ENCODE measurements at places on chromosomes 4 and X.

DNA sequence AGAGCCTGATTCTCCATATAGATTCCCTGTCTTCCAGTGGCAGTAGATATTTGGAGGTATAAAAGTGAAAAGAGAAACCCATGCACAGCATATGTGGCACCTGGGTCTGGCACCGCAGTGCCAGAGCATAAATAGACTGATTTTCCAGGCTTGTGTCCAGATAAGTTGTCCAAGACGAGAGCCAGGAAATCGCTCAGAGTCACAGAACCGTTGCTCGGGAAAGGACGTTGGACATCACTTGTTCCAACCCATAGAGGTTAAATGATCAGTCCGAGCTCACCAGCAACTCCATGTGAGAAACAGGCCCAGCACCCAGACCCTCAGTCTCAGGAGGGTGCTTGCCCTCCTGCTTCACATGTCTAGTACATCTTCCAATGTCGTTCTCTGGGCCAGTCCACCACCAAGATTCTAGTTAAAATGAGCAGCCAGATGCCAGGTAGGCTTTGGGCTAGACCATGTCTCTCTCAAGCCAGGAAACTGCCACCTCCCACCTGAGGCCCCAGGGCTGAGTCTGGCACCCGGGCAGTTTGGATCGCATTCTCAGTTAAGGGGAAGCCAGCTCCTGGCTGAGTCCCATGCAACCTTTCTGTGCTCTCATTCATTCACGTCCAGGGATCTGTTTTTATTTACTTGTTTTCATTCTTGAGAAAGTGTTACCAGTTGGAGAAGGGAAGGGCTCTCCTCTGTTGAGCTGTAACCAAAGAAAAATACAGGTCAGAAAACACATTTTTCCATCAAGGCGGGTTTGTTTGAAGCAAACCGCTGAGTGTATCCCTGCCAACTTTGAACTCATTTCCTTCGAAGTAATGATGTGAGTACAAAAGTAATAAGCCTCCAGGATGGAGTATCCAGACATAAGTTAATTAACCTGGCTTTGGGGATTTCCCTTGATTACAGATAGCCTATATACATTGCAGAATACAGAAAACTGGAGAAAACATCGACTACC, 91.7 kb downstream of the PHOX2B start:
- no peak for DNase-seq

DNA sequence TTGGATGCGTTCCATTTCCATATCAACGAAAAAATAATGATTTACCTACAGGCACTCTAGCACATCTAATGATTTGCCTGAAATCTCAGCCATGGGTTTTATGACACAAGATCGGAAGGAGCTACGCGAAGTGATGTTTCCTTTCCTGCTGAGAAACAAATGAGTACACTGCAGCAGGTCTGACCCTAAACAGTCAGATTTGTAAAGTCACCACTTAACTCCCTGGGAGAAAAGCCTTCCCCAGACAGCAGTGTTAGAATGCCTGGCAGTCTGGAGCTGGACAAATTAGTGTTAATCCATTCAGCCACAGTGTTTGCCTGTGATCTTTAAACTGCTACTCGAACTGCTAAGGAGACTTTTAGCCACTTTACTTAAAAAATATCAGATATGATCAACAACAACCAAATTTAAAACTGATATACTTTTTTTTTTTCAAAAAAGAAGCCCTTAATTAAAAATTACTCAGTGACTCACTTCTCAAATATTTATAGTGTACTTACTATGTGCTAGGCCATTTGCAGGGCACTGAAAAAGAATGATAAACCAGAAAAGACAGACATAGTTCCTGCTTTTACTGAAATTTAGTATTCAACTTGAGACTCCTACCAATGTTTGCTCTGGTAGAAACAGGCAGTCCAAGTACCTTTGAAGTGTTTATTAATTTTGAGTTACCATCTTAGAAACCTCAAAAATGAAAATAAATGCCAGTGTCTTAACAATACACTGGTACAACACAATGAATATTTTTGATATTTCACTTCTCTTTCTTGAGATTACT, 104.5 kb downstream of the SHISA3 start:
- no peak for DNase-seq

DNA sequence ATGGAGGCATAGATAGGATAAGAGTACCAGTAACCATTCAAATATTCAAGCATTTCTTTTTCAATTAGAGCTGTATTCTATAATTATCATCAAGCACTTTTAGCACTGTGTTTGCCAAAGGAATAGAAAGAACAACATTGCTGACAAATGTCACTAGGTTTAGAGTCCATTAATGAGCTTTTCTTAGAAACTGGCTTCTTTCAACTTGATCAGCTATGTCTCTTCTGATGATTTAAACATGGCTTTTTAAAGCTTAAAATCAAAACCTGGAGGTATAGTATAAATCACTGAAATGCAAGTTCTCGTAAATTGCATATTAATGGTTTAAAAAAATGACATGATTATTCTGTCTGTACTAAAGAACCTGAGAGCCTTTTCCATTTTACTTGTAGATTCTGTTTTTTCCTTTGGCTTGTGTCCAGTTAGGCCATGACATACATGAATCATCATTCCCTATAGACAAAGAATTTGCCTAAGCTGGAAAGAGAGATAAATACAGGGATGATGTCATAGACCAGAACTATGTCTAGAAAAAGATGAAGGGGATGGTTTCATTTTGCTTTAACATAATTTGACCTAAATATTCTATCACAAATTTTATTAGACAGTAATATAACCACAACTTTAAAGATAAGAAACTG, 340.1 kb upstream of the CTSO start:
- DNase-seq, result no peak

DNA sequence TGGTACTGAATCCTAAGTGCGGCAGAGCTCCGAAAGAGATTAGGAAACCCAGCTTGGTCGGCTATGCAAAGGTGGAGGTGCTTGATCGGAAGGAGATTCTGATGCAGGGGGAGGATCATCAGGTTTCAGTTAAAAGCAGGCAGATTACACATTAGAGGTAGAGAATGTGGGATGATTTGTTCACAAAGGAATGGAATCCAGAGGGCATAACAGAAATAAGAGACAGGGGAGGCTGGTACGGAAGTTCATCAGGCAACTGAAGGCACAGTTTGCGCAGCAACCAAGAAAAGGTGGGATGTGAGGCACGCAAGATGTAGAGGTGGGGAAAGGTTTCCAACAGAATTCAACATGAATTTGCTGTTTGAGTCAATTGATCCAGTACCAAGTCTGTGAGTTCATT, 424 bp upstream of the ZNF330 start:
- DNase-seq, result no peak

DNA sequence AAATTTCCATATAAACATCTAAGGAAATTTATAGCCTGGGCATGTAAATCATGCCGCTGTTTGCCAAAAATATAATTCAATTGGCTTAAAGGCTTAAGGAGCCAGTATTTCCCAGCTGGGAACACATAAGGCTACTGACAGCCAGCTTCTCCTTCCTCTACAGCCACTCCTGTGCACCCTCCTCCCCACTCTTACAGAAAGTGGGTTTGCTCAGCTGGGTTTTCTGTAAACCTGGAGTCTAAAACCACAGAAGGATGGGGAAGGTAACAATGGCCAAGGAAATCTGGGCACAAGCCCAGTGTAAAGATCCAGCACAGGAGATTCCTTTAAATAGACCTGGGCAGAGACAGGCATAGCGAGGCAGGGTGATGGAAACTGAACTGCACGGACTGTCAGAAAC, 18.5 kb downstream of the ACSL1 start:
- DNase-seq, result no peak

DNA sequence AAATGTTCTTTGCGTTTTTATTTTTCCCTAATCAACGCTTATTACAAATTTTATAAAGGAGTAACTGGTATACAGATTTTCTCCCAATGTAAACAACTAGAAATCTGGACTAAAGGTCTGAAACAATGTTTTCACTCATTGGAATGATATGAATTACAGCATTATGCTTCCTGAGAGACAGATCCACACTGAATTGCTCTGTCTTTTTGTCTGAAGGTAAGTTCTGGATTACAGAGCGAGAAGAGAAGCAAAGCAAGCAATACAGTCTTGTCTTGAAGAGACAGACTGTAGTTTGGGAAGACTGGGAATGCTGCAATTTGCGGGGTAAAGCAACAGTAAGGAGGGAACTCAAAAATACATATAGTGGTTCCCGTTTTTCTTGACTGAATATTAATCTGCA, 262.2 kb upstream of the PABPC4L start:
- no peak for DNase-seq

GRCh38 chr4:12703036-12703435, 781.1 kb downstream of the RAB28 start:
- DNase-seq, result no peak

DNA sequence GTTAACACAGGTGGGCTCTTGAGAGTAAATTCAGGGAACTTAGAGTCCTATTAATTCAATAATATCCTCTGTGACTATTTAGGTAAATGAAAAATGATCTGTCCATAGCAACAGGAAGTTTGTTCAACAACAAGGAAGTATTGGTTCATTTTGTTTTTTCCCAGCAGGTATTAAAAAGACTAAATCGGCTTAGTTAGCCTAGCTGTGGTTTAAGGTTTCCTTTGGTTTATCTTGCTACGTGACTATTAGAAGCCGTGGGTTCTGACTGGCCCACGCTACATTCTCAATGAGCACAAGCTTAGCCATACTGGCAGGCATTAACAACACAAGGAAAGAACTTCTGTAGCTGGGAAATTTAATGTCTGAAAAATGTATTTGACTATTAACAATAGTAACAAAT, 168.8 kb upstream of the HS3ST1 start:
- no peak for DNase-seq

GRCh38 chr4:151049430-151049884, 34.4 kb upstream of the LRBA start:
- DNase-seq, result no peak

DNA sequence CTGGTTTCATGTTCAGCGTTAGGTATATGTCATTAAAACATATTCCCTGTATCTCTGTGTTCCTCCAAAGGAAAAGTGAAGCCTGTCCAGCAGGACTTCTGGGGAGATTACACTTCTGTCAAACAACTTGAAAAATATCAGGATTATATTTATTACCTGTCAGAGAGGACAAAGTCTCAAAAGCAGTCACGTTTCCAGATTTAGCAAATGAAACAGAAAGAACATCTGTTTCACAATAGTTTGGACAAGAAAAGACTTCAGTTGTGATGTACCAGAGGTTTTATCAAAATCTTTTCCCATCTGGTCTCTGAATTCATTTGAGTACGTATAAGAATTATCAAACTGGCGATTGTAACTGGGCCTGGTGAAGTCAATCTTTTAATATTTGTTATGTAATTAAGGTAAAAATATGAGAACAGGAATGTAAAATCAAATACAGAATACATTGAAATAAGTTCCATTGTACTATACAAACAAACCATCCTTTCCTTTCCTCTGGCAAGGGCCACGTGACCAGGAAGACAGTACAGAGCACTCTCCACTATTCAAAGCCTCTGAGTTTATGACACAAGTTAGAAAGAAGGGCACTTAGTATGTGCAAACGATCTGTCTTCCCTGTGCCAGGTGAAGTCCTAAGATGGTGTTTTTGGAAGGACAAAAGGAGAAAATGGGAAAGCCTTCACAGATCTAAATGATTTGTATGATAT, 3.2 kb downstream of the CASP3 start:
- DNase-seq, result no peak

GRCh38 chr4:119038116-119038841, 97.4 kb upstream of the MYOZ2 start:
- no peak for DNase-seq

- DNase-seq, result no peak
Measured at GRCh38 chr4:61831987-61832386, 631.9 kb downstream of the ADGRL3 start.

- no peak for DNase-seq
Measured at GRCh38 chr4:121071640-121072223, 603 bp downstream of the NDNF start.

DNA sequence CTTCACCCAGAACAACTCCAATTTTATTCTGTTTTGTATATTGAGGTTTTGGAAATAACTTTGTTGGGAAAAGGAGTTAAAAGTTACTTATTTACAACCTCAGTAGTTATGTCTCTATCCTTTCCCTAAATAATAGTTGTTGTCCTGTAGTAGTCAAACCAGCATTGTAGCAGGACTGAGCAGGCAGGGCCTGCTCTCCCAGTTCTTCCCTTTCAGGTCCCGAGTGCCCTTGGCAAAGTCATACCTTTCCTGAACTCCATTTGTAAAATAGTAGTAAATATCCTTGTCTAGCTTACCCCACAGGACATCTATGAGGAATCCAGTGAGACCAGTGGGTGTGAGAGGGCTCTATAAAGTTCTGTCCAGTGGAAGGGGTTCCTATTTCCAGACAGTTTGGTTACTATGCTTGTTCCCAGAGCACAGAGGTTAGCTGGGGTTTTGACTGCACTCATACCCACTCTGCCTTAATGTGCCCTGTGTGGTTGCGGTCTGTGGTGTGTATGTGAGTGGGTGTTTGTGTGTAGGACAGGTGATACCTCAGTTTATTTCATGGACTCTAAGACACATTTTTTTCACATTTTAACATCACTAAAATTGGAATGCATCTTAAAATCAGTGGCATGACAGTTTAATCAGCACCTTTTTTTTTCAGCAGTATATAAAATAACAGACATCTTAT, 136.3 kb downstream of the AMMECR1 start:
- no peak for DNase-seq

GRCh38 chr4:141540643-141541042, 95.7 kb upstream of the IL15 start:
- DNase-seq, result no peak

DNA sequence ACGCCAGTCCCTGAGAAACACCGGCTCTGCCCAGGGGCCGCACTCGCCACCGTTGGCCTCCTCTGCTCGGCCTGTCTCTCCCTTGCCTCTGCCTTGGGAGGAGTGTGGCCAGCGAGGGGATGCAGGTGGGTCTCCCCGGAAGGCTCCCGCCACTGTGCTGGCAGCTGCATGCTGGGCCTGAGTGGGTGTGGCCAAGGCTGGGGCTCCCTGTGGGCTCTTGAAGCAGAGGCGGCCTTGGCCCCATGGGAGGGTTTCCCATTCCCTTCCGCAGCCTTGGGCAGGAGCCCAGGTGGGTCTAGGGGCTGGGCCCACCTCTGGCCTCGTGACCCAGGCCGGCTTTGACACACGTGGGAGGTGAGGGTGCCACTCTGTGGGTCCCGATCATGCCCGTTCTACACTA, 19.1 kb downstream of the FGFRL1 start:
- DNase-seq, result no peak

GRCh38 chrX:10124506-10125247, 32.1 kb upstream of the CLCN4 start:
- DNase-seq, result no peak

All from thoracic aorta (tissue), 2 donors.